ENCODE measurements at places on chromosomes 3 and 15.

- no peaks in the 10 kb centered on the region for H3K36me3 ChIP-seq
- no peaks in the 10 kb centered on the region for H3K4me1 ChIP-seq
- no peak overlapping the region for H3K27ac ChIP-seq
- DNase-seq, result no peak
Observed at GRCh38 chr3:18239674-18240073, 185.5 kb downstream of the SATB1 start.

DNA sequence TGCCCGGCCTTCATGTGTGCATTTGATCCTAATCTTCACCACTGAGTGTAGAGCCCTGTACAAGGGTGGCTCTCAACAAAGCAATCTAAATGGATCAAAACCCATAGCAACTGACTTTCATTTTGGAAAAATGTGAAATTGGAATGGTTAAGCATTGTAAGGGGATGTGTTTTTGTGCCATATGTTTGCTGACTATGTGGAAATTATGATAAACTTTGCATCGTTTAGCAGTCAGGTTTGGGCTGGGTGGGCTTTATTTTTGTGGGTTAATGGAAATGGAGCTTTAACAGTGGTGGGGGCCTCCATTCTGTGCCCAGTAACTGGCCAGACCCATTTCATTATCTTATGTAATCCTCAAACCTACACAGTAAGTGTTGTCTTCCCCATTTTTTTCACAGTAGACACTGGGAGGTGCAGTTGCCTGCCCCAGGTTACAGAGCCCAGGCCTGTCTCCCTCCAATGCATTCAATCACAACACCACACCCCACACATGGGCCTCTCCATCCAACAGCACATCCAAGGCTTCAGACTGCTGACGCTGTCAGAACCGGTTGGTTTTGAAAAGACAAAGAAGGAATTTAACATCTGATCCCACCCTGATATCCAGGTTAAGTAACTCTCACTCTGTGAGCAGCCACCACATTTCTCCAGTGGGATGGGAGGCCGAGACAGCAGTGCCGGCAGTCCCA lies 136.3 kb upstream of the ABHD17C start:
- no peaks in the 10 kb centered on the region for H3K36me3 ChIP-seq
- H3K4me3 ChIP-seq, result no peak overlapping the region

GRCh38 chr3:140630366-140630765 lies 47.5 kb upstream of the TRIM42 start:
- H3K4me3 ChIP-seq, result no peak overlapping the region
- no peak overlapping the region for H3K27ac ChIP-seq
- no peaks in the 10 kb centered on the region for H3K36me3 ChIP-seq
- H3K4me1 ChIP-seq, result no peaks in the 10 kb centered on the region

GRCh38 chr3:79257791-79258190 lies 510.0 kb downstream of the ROBO1 start:
- H3K27me3 ChIP-seq, result no peaks in the 10 kb centered on the region
- H3K27ac ChIP-seq, result no peak overlapping the region
- DNase-seq, result no peak
- H3K4me1 ChIP-seq, result no peaks in the 10 kb centered on the region

DNA sequence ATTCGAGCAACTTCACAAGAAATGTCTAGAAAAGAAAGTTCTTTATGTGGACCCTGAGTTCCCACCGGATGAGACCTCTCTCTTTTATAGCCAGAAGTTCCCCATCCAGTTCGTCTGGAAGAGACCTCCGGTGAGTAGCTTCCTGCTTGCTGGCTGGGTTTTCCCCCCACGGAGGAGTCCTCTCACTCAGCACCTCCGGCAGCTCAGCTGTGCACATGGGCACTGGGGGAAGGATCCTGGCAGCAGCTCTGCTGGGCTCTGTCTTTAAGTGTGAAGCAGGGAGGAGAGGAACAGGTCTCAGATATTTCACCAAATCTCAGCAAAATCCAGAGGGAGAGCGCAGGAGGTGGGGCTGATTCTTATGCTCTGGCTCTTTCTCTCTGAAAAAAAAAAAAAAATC lies 684 bp downstream of the CAPN3 start:
- no peak overlapping the region for H3K27ac ChIP-seq
- H3K27me3 ChIP-seq, result no peaks in the 10 kb centered on the region
- H3K4me3 ChIP-seq, result no peak overlapping the region
- DNase-seq, result no peak
- H3K4me1 ChIP-seq, result peaks cover 4% of the 10 kb centered on the region

DNA sequence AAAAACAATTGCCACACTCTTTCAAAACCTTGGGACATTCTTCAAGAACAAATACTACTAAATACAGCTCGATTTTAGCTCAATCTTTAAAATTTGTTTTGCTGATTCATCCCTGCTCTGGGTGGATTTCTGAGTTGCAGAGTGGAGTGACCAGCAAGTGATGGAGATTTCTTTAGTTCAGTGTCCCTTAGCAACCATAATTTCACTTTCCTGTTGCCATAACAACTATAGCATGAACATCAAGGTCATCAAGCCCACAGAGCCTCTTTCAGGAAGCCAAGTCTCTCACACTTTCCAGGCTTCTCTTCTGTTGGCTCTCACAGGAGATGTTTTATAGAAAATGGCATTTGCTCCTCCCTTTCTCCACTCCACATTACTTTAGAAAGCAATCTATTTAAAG lies 597.2 kb upstream of the ADAMTS9 start:
- no peaks in the 10 kb centered on the region for H3K27me3 ChIP-seq
- H3K27ac ChIP-seq, result no peak overlapping the region
- DNase-seq, result no peak
- no peaks in the 10 kb centered on the region for H3K36me3 ChIP-seq

DNA sequence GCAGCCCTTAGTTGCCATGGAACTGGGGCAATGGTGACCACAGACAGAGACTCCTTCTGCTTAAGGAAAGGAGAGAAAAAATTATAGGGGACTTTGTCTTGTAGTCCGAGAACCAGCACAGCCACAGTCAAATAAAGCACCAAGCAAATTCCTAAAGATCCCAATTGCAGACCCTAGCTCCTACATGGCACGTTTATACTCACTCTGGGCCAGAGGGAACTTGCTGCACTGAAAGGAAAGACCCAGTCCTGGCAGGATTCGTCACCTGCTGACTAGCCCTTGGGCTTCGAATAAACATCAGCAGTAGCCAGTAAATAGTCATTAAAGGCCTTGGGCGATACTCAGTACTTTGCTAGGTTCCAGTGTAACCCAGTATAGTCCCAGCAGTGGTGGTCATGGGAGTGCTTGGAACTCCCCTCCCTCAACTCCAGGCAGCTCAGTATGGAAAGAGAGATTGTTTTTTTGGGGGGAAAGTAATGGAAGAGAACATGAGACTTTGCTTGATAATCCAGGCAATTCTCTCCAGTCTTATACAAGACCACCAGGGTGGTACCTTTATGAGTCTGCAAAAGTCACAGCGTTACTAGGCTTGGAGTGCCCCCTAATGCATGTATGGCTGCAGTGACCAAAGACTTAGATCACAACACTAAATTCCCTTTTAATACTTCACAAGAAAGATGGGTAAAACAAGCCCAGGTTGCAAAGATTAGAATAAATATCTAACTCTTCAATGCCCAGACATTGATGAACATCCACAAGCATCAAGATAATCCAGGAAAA lies 66.4 kb upstream of the AGTR1 start:
- H3K4me1 ChIP-seq, result no peaks in the 10 kb centered on the region
- no peak overlapping the region for H3K27ac ChIP-seq
- H3K27me3 ChIP-seq, result no peaks in the 10 kb centered on the region
- no peak overlapping the region for H3K4me3 ChIP-seq
- H3K36me3 ChIP-seq, result no peaks in the 10 kb centered on the region
- DNase-seq, result no peak

DNA sequence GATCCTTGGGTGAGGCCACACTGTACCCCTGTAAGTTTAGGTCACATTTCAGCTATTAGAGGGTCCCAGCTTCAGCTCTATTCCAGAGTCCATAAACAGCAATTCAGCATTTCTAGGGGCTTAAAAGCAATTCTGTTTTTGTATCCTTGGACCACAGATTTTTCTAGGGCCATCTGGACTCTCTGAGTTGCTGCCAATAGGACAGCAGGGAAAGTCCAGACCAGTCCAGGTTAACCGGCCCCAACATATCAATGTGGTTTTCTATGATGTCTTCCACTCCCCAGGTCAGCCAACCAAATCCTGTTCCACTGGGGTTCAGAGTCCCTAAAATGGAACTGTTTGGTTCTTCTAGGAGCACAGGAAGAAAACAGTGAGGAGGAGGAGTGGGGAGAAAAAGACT lies 40.0 kb downstream of the TYRO3 start:
- H3K4me1 ChIP-seq, result peaks cover 3% of the 10 kb centered on the region
- no peak overlapping the region for H3K27ac ChIP-seq
- peaks cover 46% of the 10 kb centered on the region for H3K27me3 ChIP-seq

DNA sequence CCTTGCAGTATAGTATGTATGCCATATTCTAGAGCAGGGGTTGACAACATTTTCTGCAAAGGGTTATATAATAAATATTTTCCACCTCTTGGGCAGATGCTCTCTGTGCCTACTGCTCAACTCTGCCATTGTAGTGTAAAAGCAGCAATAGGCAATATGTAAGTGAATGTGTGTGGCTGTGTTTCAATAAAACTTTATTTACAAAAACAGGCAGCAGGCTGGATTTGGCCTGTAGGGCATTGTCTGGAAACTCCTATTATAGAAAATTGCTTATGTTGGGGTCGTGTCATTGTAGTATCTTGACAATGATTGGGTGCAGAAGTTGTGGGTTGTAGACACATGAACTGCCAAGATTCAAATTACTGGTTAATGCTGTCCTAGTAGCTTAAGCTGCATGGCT lies 153.6 kb upstream of the CNTN3 start:
- H3K36me3 ChIP-seq, result no peaks in the 10 kb centered on the region
- H3K27me3 ChIP-seq, result no peaks in the 10 kb centered on the region
- no peak overlapping the region for H3K4me3 ChIP-seq

- H3K27ac ChIP-seq, result no peak overlapping the region
- no peak overlapping the region for H3K4me3 ChIP-seq
- DNase-seq, result no peak
- H3K36me3 ChIP-seq, result no peaks in the 10 kb centered on the region
- H3K27me3 ChIP-seq, result no peaks in the 10 kb centered on the region
Observed at GRCh38 chr3:189944285-189945145, 176.2 kb downstream of the P3H2 start.

DNA sequence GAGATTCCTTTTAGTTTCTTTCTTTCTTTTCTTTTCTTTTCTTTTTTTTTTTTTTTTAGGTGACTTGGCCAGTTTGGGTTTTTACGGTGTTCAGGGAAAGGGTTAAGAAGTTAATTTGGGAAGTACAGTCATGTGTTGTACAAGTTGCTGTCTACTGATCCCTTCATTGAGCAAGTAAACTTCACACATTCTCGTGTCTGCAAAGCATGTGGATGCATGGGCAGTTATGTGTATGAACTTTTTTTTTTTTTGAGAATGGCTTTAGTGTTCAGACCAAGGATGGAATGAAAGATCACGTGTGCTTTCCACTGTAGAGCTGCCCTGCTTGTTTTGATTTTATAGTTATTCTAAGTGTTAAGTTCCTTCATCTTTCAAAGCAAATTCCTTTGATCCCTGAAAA lies 132.3 kb downstream of the PGPEP1L start:
- H3K4me1 ChIP-seq, result peaks cover 13% of the 10 kb centered on the region
- no peak overlapping the region for H3K27ac ChIP-seq
- no peak for DNase-seq
- no peak overlapping the region for H3K4me3 ChIP-seq
- no peaks in the 10 kb centered on the region for H3K27me3 ChIP-seq

GRCh38 chr15:91114301-91114700 lies 14.2 kb downstream of the SV2B start:
- no peaks in the 10 kb centered on the region for H3K4me1 ChIP-seq
- H3K4me3 ChIP-seq, result no peak overlapping the region
- H3K27ac ChIP-seq, result no peak overlapping the region
- no peak for DNase-seq
- peaks cover 67% of the 10 kb centered on the region for H3K27me3 ChIP-seq
- H3K36me3 ChIP-seq, result no peaks in the 10 kb centered on the region

- no peak overlapping the region for H3K27ac ChIP-seq
- H3K4me1 ChIP-seq, result peaks cover 61% of the 10 kb centered on the region
Observed at GRCh38 chr3:56764904-56765547, 36.7 kb downstream of the ARHGEF3 start.

DNA sequence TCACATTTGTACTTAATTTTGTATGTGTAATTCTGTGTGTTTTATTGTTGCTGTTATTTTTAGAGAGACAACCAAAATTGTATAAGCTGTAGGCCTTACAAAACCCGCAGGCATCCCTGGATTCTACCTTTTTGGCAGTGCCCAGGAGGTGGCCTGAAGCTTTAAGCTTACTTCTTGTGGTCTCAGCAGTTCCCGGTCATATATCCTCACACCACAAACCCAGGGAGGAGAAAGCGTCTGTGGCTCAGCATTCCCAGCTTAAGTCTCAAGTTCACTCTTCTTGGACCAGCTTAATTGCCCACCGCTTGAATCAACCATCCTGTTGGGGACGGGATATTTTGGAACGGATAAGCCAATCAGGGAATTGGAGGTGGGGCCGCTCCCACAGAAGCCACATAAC lies 36.7 kb downstream of the C2CD4A start:
- peaks cover 6% of the 10 kb centered on the region for H3K27me3 ChIP-seq
- H3K4me1 ChIP-seq, result no peaks in the 10 kb centered on the region
- H3K36me3 ChIP-seq, result no peaks in the 10 kb centered on the region
- no peak overlapping the region for H3K4me3 ChIP-seq
- DNase-seq, result no peak

DNA sequence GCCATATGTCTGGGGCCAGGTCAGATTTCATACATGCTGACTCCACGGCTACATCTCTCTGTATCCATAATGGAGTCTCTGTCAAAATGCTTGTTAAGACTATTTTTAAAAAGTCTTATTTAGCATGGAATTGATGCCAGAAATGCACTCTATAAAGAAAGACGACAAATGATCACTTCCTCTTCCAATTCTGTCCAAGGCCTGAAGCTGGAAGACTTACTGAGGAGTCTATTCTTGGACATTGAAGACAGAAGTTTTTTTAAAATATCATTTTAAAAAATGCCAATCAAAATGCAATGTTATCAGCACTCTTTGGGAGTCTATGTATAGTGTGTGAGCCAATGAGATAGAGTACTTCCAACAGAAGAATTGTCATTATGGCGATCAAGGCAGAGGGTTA lies 27.9 kb upstream of the NMNAT3 start:
- peaks cover 5% of the 10 kb centered on the region for H3K27me3 ChIP-seq
- no peak for DNase-seq
- no peak overlapping the region for H3K4me3 ChIP-seq
- no peaks in the 10 kb centered on the region for H3K36me3 ChIP-seq

GRCh38 chr3:170356596-170357175 lies 829 bp upstream of the SKIL start:
- H3K27ac ChIP-seq, result peak overlapping the region; percentile 77
- peak overlapping the region; percentile 70 for H3K4me3 ChIP-seq

DNA sequence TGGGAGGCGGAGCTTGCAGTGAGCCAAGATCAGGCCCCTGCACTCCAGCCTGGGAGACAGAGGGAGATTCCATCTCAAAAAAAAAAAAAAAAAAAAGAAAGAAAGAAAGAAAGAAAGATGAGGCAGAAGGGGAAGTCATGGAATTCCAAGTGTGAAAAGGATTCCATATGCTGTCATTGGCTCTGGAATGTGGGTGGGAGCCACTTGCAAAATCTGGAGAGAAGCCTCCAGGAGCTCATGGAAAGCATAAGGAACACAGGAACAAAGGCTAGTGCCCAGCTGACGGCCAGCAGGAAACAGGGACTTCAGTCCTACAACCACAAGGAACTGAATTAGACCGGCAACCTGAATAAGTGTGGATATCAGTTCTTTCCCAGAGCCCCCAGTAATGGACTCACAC lies 12.5 kb upstream of the TRAK1 start:
- H3K27me3 ChIP-seq, result no peaks in the 10 kb centered on the region
- peaks cover 4% of the 10 kb centered on the region for H3K36me3 ChIP-seq
- H3K4me1 ChIP-seq, result peaks cover 38% of the 10 kb centered on the region

- H3K4me3 ChIP-seq, result no peak overlapping the region
- H3K27me3 ChIP-seq, result peaks cover 10% of the 10 kb centered on the region
- no peak for DNase-seq
Observed at GRCh38 chr3:125436921-125437320, 61.8 kb upstream of the ZNF148 start.

Measured in activated naive CD4-positive, alpha-beta T cell treated with anti-CD3 and anti-CD28 coated beads, Interleukin-2, amount 10 ng/mL, durations not matched to agents 7 days and 5 days (primary cell).